HS-5 (cell line): ENCODE measurements at places on chromosomes 16 and 17.

DNA sequence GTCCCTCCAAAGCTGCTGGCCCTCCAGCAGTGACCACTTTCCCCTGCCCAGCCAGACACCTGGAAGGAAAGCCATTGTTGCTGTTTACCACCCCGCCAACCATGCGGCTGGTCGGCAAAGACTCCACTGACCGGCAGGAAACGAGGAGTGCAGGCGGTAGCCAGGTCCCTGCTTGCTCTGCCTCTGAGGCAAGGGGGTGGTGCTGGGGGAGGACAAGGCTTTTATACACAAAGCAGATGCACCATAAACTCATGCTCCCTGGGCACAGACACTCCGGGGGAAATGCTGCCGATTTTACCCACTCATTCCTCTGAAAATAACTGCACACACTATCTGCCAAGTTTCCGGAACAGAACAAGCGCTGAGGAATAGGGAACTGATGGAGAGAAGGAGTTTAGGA lies 62.8 kb upstream of the GRIN2A start:
- DNase-seq = no peak

DNA sequence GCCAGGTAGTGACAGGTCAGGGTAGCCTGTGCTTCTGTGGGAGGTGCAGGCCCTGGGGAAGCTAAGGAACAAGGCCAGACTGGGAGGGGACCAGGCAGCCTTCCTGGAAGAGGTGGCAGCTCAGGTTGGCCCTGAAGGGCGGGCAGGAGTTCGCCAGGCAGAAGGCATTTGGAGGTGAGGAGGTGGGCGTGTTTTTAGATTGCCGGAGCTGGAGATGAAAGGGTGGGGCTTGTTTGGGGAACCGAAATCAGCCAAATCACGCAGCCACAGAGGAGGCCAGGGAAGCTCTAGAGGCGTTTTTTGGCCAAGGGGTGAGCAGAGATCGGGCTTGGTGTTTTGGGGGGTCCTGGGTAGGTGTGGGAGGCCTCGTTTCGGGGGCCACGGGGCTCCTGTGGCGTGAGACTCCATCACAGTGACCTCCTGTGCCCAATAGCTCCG lies 7.6 kb downstream of the ADCY7 start:
- no peak for DNase-seq

- no peak for DNase-seq
Measured at GRCh38 chr16:12721841-12722421, 81.8 kb downstream of the CPPED1 start.

DNA sequence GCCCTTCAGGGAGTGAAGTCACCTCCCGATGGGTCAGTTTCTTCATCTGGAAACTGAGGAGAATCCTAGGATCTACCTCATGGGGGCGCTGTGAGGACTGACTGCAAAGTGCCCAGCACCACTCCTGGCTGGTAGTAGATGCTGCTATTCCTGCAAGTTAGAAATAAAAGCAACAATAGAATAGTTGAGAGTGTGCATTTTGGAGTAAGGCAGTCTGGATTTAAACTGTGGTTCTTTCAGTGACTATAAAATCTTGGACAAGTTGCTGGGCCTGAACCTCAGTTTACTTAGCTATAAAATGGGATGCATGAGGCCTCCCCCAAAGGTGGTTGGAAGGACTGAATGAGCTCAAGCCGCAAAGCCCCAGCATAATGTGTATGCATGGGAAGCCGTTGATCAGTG lies 70.6 kb downstream of the CYB5B start:
- no peak for DNase-seq

GRCh38 chr16:27993587-27993986 lies 69.9 kb downstream of the GSG1L start:
- no peak for DNase-seq

DNA sequence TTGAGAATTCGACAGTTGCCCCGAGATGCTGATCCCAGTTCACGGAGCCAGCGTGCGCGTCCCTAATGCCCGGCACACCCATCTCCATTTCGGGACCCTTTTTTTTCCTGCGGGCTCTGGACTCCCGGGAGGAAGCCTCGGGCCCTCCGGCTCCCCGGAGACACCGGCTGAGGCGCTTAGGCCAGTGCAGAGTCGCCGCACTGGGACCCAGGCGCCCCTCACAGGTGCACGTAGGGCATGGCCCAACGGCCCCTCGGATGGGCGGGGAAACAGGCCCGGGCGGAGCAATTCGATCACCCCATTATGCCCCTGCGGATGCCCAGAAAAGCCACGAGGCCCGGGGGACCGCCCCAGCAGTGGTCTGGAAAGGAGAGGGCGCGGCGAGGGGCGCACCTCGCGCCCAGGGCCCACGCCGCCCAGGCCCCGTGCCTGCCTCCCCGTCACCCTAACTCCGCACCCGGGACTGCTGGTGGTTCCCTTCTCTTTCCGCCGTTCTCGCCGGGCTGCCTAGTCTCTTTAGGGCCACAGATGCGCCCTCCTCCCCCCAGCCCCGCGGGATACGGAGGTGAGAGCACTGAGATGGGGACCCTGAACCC lies 18.5 kb upstream of the ZFHX3 start:
- no peak for DNase-seq

- no peak for DNase-seq
Measured at GRCh38 chr17:64223931-64224629, 39.0 kb downstream of the TEX2 start.

DNA sequence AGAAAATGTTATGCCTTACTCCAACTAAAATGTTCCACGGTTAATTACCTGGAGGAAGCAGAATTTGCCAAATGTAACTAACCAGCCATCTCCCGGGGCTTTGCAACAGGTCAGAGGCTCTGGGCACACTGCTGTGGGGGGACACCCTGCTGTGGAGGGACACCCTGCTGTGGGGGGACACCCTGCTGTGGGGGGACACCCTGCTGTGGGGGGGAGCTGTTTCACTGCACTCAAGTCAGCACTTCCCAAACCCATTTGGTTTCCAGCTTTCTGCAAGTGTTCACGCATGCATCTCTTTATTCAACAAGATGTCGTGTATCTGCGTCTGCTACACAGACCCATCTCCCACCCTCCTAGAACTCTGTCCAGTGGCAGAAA lies 239.5 kb downstream of the C16orf95 start:
- no peak for DNase-seq

GRCh38 chr17:72970246-72970645 lies 122.2 kb downstream of the SLC39A11 start:
- DNase-seq = no peak

DNA sequence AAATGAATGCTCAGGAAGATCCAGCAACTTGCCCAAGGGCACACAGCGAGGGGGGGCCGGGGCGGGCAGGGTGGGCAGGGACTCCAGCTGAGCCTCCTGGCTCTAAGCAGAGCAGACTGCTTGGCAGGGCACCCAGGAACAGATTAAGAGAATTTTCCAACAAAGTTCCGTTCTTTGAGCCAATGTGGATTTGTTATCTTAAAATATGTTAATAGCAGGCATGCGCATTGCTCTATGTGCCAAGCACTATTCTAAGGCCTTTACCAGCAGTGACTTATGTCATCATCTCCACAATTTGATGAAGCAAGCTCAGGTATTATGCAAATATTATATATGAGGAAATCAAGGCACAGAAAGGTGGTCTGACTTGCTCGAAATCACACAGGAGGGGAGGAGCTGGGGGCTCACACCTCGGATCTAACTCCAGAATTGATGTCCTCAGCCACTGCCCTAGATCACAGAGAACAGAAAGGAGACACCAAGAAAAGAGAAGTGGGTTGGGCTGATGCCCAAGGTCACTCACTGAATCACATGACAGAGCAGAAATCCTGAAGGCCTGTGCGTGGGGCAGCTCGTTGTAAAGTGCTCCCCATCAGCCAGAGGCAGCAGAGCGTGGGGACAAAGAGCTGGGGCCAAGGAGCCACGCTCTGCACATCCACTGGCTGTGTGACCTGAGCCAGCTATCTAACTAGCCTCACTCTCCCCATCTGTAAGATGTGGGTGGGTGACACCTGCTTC lies 23.2 kb upstream of the MEAK7 start:
- no peak for DNase-seq

- DNase-seq = no peak
Measured at GRCh38 chr16:52316241-52316640, 230.7 kb downstream of the TOX3 start.

DNA sequence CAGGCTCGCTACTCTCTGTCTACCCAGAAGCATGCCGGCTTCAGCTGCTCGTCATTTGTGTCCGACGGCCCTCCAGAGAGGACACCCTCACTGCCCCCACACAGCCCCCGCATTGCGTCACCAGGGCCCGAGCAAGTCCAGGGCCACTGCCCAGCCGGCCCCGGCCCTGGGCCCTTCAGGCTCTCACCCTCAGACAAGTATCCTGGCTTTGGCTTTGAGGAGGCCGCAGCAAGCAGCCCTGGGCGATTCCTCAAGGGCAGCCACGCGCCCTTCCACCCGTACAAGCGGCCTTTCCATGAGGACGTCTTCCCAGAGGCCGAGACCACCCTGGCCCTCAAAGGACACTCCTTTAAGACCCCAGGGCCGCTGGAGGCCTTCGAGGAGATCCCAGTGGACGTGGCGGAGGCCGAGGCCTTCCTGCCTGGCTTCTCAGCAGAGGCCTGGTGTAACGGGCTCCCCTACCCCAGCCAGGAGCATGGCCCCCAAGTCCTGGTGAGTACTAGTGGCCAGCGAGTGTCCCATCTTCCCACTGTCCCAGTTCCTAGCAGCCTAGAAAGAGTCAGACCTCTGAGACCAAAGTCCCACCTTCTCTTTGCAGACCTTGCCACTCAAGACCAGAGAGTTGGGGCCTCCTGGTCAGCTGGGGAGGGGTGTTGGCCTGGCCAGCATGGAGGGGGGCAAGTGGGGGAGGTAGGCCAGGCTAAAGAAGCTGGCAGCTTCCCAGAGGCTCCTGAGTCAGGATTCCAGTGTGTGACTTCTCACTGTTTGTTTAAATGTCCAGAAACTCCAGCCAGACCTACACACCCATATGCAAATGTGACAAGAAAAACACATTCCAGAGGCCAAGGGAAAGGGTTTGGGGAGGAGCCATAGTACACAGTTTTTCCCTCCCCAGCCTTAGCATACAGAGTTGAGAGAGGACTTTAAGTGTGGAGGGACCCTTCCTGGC lies 18.6 kb downstream of the FOXN1 start:
- DNase-seq = peak; percentile 8

GRCh38 chr16:28087675-28088300 lies 24.3 kb upstream of the GSG1L start:
- no peak for DNase-seq

DNA sequence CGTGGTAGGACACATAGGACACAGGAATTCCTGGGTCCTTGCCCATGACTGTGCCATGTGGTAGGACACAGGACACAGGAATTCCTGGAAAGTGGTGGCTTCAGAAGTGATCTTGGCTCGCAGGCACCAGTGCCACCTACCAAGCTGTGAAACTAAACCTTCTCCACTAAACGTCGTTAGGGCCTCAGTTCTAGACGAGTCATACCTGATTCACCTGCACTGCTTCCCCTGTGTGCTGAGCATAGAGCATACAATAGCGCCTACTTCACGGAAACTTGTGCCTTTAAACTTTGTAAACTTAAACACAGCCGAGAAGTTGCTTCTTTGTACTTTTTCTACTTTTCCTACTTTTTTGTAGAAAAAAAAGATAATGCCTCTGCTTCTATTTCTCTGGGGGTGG lies 4.8 kb downstream of the SOX8 start:
- DNase-seq = no peak

DNA sequence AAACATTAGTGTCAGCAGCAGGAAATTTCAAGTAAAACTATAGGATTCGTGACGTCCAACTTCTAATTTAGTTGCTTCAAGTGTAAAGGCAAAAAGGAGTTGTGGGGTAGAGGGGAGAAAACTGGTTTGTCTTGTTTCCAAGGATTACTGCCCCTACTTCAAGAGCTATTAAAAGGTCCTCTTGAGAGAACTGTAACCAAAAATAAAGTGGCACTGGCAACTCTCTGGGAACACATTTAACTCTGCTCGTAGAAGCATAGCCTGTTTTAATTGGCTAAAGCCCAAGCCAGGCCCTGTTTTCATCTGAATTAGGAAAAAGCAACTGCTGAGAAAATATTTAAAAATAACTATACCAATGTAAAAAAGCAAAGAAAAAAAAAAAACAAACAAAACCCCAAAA lies 51.8 kb upstream of the AKAP1 start:
- DNase-seq = no peak

DNA sequence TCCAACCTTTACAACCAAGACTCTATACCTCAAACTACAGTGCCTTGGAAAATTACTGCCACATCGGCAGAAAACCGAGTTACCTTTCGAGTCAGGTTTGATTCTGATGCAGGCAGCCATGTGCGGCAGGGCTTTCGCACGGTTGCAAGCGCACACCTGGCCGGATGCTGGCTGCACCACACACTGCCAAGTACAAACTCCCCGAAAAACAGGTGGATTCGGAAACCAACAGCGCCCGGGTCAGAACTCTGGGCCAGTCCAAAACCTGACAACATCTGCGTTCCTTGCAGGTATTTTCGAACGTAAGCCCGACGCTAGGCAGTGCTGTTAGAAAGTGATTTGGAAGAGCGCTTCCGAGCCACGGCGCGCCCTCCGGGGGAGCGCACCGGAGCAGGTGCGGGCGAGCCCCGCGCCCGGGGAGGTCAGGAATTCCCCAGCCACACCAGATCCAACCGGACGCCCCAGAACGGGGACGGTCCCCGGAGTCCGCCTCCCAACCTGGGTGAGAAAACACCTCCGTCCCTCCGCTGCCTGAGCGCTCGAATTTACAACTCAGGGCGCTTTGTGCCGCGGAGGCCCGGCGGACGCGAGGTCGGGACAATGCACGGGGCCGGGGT lies 1.2 kb downstream of the USP7 start:
- no peak for DNase-seq
